OCI-M1 (cell line): ENCODE measurements at places on chromosomes 6 and 20.

DNA sequence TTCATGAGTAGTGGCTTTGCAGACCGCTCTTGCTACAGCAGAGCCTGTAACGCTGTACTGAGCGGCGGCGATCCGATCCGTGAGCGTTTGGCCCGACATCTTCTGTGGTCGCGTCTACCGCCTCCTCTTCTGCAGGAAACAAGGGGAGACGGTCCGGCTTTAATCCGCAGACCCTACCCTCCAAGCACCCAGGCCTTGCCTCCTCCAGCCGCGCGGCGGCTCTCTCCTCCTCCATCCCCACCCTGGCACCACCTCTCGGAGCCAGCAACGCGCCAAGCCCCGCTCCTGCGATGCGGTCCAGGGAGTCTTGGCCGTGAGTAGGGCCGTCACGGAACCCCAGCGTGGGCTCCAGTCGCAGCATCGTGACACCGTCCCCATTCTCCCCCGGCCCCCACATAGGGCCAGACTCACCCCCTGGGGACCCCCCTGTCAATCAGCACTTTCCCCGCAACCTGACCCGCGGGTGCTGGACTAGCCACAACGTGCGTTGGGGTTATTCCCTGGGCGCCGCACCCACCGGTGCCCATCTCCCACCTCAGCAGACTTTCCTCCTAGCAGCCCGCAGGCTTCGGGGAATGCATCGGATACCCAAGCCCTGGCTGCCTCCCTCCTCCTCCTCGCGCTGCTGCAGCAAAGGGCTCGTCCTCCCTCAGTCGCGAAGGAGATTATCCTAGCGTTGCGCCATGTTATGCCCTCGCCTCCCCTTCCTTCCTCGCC, 914 bp downstream of the SNAP91 start:
- no peak for DNase-seq

DNA sequence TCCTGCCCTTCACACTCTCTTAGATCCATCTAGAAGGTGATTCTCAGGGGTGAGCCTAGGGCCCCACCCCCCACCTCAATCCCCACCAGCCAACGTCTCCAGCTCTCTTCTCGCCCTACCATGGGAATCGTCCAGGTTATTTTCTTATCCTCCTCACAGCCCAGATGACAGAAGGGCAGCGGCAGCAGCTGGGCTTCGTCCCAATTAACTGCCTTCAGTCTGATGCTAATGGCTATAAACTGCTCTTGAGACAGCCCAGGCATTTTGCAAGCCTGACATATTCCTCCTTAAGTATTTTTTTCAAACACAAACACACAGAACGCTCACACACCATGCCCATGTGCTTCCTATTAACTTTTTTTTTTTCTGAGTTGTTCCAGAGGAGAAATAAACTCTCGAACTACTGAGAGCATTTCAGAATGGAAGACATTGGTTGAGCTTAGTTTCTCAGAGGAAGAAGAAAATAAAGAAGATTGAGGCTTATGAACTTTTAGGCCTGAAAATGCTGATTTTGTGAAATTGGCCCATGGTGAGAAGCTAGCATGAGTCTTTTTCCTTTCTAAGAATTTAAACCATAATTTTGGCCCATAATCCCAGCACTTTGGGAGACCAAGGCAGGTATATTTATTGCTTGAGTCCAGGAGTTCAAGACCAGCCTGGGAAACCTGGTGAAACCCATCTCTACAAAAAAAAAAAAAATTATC, 124.6 kb downstream of the EYA2 start:
- no peak for DNase-seq

- no peak for DNase-seq
These were observed at the start of gene NKX2-4 for GRCh38 chr20:21397341-21398108. Gene NKX2-4, minus strand, starts transcription at chr20:21397526. Its CDS starts 127 bp downstream, at chr20:21397399.

DNA sequence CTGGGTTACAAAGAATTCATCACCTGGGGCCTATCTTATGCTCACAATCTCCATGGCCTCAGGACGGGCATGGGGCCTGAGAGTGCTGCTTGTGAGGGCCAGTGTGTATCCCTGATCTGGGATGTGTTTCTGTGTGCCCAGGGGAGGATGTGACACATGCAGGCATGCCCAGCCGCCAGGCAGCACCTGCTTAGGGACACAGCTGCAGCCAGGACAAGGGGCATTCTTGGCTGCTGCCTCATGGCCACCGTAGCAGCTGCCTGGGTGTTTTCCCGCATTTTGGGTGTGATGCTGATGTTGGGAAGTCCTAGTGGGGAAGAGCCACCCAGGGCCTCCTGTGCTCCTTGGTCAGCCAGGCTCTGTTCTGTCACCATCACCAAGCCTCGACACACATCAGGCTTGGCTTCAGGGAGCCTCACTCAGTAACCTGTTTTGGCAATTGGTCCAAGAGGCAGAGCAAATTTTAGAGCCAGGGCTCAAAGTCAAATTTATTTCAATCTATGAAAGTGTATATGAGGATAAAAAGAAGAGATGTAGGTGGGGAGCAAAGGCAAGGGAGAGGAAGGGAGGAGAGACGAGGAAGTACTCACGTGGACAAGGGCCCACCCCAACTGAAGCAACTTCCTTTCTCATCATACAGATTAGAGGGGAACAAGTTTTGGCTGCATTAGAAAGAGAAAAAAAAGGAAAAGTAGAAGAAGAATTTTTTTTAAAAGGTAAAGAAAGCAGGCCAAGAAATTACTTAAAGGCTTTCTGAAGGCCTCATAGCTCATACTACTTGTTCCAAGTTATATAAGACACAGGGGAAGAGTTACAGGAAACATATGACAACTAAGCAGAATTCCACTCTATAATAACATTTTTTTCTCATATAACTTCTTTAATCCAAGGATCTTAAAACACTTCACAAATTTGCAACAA, 269.9 kb upstream of the SUPT3H start:
- peak; percentile 29 for DNase-seq

- peak; percentile 68 for DNase-seq
These were observed 142.6 kb downstream of the ARHGAP18 start for GRCh38 chr6:129567374-129567773.
